ENCODE measurements at places on chromosomes 5 and 9.

- DNase-seq: no peak
Measured at GRCh38 chr5:94661086-94661485, 42.6 kb downstream of the SLF1 start.

DNA sequence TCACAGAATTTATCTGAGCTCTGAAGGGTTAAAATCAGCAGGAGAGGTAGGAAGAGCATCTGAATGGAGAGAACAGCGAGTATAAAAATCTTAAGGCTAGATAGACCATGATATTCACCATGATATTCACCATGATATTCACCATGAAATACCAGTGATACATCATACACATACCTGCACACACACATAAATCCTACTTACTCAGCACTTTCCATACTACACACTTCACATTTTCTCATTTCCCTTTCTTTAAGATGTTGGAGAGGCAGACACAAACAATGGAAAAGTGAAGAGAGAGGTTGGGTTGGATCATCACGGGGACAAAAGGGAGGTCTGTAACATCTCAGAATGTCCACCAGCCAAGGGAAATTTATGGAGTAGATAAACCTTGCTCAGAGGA lies 66.4 kb upstream of the ATP10B start:
- DNase-seq: no peak

GRCh38 chr9:104808035-104808614 lies 44.2 kb downstream of the NIPSNAP3B start:
- no peak for DNase-seq

DNA sequence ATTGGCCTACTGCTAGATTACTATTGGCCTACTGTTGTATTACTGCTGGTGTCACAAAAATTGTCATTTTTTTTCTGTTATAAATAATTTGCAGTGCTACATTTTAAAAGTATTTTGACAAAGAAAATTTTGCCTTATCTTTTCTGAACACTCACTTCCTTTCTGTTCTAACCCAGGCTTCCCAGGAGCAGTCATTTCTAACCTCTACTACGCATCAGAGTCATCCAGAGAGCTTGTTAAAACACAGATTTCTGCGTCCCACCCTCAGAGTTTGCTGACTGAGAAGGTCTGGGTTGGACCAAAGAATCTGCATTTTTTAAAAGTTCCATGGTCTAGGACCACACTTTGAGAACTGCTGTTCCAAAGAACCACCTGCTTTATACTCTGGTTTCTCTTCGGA lies 306.1 kb downstream of the GLIS3 start:
- DNase-seq: no peak

GRCh38 chr5:8247049-8247899 lies 378.3 kb downstream of the MTRR start:
- DNase-seq: no peak

GRCh38 chr9:20271096-20271495 lies 351.2 kb downstream of the MLLT3 start:
- DNase-seq: no peak

DNA sequence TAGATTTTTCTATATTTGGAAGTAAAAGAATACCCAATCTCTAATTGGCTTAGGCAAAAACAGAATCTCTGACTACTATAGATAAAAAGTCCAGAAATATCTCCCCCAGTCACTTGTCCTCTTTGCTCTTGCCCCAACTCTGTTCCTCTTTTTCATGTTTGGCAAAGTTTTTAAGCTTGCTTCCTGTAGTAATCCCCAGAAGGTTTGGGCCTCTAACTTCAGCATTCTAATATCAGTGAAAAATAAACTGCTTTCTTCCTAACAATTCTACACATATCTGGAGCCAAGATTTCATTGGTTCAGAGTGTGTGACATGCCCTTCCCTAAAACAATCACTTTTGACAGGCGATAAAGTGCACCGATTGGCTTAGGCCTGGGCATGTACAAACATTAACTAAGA lies 1680.3 kb downstream of the MAT2B start:
- DNase-seq: no peak

GRCh38 chr5:35884773-35885172 lies 28.1 kb downstream of the IL7R start:
- no peak for DNase-seq

GRCh38 chr5:119451561-119451960 lies 736 bp upstream of the HSD17B4 start:
- DNase-seq: no peak

- DNase-seq: no peak
Measured at GRCh38 chr5:112205846-112206245, 213.2 kb downstream of the EPB41L4A start.

GRCh38 chr5:97657239-97657638 lies 474.2 kb upstream of the RIOK2 start:
- no peak for DNase-seq

DNA sequence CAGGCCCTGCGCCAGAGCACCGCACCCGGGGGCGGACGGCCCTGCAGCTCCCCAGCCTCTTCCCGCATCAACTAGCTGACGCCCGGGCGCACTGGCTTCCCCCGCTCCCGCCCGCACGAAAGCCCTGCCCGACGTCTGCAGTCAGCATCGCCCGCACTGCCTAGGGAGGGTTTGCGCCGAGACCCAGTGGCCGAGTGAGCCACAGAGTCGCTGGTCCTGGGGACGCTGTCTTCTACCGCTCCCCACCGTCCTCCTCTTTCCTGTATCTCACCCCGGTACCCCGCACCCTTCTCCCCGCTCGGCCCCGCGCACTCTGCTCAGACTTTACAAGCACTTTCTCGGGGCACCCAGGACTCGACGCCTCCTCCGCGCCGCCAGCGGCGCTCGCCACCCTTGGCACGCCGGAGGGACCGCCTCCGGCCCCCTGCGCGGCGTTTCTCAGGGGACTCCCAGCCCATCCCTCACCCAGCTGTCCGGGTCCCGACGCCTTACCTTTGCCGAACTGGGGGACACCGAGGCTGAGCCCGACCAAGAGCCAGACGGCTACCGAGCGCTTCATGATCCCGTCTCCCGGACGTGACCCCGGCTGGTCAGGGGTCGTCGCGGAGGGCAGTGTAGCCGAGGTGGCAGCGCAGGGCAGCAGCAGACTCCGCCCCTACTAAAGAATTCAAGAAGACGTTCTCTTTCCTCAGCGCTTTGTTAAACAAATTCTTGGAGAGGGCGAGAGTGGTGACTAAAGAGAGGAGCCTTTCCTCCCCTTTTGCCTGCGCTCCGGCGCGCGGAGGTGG lies 670 bp downstream of the EDIL3 start:
- no peak for DNase-seq

DNA sequence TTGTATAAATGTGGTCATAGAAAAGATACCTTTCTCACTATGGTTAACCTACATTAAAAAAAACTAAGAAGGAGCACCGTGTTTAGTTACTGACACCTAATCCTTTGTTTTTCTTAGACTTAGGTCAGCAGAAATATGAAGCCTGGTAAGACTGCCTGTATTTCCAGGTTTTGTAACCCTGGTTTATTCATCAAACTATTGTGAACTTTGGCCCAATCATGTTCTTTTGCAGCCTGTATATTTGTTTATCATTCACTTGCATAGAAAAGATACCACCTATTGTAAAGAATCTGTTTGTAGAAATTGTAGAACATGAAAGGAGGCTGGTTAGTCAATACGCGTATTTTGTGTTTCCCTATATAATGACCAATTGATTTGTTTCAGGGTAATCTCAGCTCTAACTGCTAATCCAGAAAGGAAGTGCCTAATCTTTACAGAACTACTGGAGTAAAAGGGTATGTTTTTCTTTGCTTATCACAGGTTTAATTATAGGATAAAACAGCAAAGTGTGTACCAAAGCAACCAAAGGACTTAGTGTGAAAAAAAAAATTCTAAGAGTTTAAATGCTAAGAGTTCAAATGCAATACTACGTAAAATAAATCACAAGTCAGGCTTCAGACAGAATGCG lies 103.6 kb downstream of the LURAP1L start:
- DNase-seq: no peak

DNA sequence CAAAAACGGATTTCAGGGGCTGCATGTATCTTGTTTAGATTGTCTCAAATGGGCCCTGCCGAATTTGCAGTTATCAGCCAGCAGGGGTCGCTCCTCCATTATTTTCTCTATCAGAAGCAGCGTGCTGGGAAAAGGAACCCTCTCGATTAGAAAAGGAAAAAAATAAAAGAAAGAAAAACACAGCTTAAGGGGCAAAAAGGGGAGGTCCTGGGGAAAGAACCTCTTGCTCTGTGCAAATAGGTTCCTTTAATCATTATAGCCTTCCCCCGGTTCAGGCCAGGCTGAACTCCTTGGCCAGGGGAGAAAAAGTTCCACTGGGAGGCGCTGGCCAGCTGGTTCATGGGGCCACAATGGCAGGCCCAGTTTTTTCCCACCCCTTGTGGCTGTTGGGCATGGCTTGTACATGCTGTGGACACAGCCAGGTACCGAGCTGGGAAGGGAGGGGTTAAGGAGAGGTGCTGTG lies 25.0 kb upstream of the CAPSL start:
- DNase-seq: no peak

- DNase-seq: no peak
Measured at GRCh38 chr5:54772231-54772630, 213.2 kb downstream of the ESM1 start.

GRCh38 chr5:160466889-160467554 lies 45.4 kb downstream of the PTTG1 start:
- no peak for DNase-seq

GRCh38 chr9:127973169-127974000 lies 7.4 kb downstream of the EEIG1 start:
- DNase-seq: no peak

GRCh38 chr5:145854651-145855258 lies 18.1 kb downstream of the GRXCR2 start:
- DNase-seq: no peak

- no peak for DNase-seq
Measured at GRCh38 chr5:23072179-23072578, 219.0 kb upstream of the CDH12 start.

DNA sequence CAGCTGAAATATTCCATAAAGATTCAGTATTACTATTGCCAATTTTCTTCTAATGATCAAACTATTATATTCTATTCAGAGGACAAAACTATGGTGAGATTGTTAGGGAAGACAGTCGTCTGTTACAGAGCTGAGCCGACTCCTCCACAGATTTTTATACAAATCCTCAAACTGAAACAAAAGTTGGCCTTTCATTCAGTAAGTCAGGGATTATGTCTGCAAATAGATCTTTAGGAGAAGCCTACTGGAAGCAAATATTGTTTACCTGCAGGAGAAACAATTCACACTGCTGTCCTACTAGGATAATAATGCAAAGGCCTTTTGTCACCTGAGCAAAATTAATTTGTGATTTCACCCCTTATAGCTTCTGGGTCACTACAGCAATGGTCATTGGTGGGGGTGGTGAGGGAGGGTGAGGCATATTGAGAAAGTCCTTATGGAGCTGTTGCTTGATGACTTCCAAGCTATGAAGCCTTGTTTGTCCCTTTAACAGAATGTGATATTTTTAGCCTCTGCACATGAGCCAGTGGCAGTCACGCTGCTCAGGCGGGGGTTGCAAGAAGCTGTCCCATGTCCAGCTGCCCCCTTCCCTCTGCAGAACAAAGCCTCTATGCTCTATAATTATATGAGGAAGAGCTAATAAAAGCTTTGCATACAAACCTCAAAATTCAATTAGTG lies 200.5 kb upstream of the KLF9 start:
- no peak for DNase-seq

DNA sequence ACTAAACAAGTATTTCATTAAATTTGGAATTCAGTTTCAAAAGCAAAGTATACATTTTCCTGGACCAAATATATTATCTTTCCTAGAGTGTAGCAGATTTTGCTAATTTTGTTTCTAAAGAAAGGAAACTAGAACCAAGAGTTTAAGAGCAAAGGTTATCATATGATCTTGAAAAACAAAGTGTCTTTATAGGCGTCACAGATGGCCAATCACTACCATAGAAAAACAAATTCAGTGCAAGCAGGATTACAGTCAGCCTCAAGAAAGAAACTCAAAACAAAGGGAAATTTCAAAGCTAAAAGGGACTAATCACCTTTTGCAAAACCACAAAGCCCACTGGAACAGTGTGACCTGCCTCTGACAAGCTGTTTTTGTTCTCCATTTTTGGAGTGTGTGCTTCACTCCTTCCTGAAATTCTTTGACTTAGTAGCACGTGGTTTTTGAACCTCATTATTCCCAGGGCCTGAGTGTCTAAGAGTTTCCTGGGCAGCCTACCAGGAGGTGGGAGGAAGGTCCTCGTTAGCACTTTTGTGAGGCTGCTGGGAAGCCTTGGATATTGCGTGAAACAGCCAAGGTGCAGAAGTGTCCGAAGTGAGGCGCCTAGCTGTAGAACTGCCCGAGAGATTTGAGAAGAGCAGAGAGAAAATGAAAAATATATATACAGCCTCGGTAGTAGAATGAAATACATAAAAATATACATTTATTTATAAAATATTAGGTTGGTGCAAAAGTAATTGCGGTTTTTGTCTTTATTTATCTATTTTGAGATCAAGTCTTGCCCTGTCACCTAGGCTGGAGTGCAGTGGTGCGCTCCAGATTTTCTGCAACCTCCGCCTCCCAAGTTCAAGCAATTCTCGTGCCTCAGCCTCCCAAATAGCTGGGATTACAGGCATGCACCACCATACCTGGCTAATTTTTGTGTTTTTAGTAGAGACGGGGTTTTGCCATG lies 246.1 kb downstream of the MARCHF11 start:
- DNase-seq: no peak

- DNase-seq: no peak
Measured at GRCh38 chr9:1049641-1050040, 516 bp upstream of the DMRT2 start.

DNA sequence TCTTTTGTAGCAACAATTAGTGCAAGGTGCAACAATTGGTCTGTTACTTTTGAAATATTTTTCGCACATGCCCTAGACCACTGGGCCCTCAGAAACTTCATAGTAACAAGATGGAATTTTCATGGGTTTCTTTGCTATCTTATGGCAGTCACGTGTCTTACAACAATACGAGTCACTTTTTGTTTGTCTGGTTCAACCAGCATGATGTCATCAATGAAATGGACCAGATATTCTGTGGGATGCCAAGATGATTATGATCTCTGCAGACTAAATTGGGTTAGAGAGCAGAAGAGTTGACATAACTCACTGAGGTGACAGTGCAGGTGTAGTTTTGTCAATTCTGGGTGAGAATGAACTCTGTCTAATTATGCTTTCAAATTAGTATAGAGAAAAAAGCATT lies 239.6 kb upstream of the RIOK2 start:
- DNase-seq: no peak

DNA sequence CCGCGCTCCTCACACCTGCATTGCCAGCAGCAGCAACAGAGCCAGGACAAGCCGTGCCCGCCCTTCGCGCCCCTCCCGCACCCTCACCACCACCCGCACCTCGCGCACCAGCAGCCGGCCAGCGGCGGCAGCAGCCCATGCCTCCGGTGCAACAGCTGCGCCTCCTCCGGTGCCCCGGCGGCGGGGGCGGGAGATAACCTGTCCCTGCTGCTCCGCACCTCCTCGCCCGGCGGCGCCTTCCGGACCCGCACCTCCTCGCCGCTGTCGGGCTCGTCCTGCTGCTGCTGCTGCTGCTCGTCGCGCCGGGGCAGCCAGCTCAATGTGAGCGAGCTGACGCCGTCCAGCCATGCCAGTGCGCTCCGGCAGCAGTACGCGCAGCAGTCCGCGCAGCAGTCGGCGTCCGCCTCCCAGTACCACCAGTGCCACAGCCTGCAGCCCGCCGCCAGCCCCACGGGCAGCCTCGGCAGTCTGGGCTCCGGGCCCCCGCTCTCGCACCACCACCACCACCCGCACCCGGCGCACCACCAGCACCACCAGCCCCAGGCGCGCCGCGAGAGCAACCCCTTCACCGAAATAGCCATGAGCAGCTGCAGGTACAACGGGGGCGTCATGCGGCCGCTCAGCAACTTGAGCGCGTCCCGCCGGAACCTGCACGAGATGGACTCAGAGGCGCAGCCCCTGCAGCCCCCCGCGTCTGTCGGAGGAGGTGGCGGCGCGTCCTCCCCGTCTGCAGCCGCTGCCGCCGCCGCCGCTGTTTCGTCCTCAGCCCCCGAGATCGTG lies 517 bp downstream of the KCNN2 start:
- no peak for DNase-seq

- no peak for DNase-seq
Measured at GRCh38 chr5:2848619-2849018, 97.1 kb upstream of the IRX2 start.
